Activated T-cell treated with anti-CD3 and anti-CD28 coated beads, Interleukin-2, amount 50 U/mL, for 4 hours (primary cell): ENCODE measurements at places on chromosomes 13 and 19.

DNA sequence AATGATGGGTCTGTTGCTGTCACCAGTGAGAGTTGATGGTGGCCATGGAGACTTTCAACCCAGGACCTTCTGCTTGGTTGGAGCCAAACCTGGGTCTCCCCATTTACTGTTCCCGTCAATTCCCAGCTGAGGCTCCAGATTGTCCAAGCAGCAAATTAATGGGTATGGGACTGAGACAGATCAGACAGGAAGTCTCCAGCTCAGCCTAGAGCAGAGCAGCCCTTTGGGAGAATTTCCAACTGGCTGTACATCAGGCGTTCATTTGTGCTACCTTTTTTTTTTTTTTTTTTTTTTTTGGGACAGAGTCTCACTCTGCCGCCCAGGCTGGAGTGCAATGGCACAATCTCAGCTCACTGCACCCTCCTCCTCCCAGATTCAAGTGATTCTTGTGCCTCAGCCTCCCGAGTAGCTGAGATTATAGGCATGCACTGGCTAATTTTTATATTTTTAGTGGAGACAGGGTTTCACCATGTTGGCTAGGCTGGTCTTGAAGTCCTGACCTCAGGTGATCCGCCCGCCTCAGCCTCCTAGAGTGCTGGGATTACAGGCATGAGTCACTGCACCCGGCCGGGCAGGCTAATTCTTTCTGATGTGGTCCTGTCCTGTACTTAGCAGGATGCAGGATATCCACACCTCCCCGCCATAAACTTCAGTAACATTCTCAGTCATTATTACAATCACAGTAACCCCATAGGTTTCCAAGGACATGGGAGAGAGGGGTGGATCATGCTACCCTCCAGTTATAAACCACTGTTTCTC lies 9.3 kb downstream of the MAP3K10 start:
- DNase-seq: no peak

GRCh38 chr19:52527956-52528351 lies 486 bp downstream of the ZNF808 start:
- DNase-seq: no peak

DNA sequence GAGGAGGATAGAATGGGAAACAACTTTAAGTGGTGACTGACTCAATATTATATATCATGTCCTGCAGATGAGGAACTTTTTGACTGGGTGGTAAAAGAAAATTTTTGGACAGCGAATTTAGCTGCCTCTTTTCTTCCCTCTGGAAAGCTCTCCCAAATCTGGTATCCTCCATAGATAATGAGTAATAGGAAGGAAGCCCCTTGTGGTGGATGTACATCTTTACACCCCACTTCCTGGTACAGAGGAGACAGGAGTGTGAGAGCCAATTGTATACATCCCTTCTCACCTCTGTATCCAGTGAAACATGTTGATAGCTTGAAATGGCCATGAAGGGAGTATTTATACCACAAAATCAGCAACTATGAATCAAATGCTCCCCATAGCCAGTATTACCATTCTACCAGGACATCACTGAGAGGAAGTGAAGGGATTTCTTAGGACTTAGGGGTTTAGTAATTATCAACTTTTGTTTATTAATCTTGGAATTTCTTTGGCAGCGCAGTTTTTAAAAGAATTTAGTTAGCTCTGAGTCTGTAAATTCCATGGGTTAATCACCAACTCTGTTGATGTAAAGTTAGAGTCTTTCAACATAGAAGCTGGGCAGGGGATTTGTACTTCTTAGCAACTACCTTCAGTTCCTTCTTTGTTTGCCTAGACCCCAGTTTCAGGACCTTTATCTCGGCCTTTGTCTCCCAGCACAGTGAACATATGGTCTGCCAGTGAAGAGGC lies 17.0 kb upstream of the TDRD3 start:
- no peak for DNase-seq

- no peak for DNase-seq
Observed at GRCh38 chr19:48798937-48799336, 11.9 kb downstream of the BCAT2 start.

GRCh38 chr13:33556828-33557227 lies 261.1 kb upstream of the RFC3 start:
- DNase-seq: no peak
